ENCODE measurements at places on chromosomes 6 and 20.

GRCh38 chr6:14671261-14671681 is 553.7 kb downstream of the CD83 start:
- peak; percentile 81 for DNase-seq

DNA sequence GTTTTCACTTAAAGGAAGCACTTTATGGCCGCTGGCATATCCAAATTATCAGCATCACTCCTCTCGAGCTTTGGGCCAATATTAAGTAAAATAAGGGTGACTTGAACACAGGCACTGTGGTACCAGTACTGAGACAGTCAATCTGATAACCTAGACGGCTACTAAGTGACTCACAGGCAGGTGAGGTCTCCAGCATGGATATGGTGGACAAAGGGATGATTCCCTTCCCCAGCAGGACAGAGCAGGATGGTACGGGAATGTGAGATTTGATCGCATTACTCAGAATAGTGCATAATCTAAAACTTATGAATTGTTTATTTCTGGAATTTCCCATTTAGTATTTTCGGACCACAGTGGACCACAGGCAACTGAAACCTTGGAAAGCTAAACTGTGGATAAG is 55.7 kb downstream of the TNFRSF21 start:
- DNase-seq, result no peak

DNA sequence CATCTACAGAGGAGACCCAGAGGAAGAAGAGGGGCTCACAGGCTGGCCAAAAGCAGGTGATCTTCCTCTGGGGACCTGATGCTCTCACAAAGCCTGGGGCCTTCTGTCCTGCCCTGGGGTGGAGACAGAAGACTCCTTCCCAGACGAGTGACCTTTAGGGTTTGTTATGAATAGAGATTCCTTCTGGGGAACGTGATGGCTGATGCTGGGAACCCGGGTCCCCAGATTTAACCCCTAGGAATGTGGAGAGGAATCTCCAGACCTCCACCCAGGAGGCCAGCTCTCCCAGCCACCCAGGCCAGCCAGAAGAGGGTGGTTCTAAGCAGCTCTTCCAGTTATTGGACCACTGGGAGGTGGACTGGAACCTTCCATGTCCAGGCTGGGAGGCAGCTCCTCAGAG is 16.8 kb upstream of the CCN5 start:
- DNase-seq, result no peak

DNA sequence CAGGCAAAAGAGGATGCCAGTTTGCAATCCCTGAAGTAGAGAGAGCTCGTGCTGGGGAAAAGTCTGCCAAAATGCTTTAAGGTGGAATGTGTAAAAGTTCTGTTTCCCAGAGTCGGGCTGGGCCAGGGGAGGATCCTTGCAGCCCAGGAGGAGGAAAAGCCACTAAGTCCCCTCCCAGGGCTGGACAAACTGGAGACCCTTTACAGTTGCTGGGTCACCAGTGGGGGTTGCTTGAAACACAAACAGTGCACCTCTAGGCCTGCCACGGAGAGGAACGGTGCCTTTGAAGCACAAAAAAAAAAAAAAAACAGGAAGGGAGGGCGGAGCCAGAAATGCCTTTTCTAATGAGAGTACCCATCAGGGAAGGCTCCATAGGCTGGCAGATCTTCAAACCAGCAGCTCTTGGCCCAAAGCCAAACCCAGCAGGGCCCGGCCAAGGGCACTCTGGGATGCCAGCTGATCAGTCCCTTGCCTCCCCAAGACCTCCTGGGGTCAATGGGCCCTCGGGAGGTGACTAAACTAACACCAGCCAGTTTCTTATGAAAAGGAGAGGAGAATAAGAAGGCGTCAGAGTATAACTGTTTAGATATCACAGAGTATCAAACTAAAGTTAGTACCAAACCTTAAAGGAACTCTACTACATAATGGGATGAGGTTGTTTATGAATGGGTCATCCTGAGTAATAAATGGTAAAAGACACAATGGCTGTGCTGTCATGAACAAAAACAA is 23.7 kb downstream of the HLA-A start:
- DNase-seq, result no peak

DNA sequence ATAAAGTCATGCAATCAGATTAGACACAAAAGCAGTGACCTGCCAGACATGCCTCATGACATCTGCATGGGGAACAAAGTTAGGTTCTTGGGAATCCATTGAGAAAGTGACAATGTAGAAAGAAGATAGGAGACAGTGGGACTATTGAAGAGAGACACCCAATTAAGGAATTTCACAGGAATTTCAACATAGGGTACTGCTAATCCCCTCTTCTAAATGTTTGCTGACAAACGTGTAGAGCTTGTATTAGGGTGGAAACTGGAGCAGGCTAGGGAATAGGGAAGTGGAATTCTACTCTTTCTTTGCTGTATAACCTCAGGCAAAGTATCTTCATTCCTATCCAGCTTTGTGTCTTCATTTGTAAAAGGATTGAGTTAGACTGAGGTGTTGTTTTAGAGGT is 409.4 kb upstream of the SASH1 start:
- no peak for DNase-seq

DNA sequence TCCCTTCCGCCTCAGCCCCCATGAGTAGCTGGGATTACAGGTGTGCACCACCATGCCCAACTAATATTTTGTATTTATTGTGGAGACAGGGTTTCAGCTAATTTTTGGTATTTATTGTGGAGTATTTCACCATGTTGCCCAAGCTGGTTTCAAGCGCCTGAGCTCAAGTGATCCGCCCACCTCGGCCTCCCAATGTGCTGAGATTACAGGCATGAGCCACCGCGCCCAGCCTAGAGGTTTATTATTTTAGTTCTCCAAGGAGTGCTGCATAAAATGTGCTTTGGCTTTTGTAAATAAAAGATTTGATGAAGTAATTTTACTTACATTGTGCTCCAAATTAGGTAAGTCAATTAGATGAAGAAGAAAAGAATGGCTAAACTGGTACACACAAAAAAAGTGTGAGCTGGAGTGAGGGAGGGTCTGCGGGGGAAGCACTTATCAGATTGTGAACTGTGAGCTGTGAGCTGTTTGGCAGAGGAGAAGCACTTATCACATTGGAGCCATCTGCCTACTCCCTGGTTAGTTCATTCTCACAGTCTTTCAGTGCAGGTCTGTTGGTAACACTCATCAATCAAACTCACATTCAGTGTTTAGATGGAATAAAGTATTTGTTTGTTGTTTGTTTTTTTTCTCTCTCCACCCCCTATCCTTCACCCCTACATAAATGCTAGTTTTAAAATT is 398.0 kb downstream of the EPHA7 start:
- DNase-seq, result no peak

GRCh38 chr6:83417880-83418663 is 12.8 kb downstream of the ME1 start:
- peak; percentile 45 for DNase-seq

GRCh38 chr6:3231247-3232016 is 4.0 kb upstream of the TUBB2B start:
- peak; percentile 82 for DNase-seq

GRCh38 chr20:10662151-10662550 is 11.6 kb downstream of the JAG1 start:
- DNase-seq, result no peak

DNA sequence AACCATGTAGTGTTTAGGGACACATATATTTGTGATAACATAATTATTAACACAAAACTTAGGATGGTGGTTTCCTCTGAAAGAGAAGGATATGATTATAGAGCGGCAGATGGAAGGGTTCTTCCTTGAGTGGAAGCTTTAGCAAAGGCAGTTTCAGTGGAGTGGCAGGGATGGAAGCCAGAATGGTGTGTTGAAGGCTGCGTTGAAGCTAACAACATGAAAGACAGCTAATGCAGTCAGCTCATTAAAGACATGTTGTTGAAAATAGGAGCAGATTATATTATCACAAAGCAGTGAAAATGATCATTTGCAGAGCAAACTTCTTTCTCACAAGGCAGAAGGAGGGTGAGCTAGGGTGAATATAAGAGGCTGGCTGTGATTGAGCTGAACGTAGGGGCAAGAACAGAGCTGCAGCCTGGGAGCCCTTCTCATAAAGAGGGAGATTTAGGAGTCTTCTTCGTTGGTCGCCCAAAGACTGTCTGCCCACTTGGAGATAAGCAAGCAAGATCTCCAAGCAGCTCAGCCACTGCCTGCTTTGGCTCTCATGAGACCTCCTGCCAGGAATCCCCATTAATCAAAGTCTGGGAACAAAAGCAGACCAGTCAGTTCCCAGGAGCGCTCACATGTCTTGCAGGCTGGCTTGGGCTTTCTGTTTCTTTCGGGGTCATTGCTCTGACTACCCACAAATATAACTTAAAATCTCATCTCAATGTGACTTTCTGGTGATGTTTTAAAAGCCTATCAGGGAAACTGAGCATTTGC is 2.6 kb upstream of the ANKRD6 start:
- DNase-seq, result no peak

GRCh38 chr6:154408891-154409500 is 52.4 kb upstream of the IPCEF1 start:
- DNase-seq, result no peak

GRCh38 chr20:48923149-48923718 is 1.7 kb downstream of the ARFGEF2 start:
- DNase-seq, result no peak
